Coronary artery (tissue), 2 donors: ENCODE measurements at places on chromosomes 2 and 18.

DNA sequence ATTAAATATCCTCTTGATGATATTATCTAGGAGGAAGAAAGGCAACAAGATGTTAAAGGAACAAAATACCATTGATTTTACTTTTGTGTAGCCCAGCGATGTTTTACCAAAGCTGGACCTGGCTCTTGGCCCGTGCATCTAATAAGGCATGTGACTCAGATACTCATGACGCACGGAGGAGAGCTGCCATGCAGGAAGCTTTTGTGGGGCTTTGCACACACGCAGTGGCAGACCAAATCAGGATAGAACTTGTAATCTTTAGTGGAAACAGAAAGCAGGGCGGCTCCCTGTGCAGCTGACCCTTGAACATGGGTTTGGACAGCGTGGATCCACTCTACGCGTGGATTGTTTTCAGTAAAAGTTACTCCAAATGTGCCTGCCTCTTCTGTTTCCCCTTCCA, 190.0 kb downstream of the NAPG start:
- no peak for DNase-seq

- DNase-seq, result no peak
Observed at GRCh38 chr2:118056165-118056534, 32.1 kb upstream of the INSIG2 start.

DNA sequence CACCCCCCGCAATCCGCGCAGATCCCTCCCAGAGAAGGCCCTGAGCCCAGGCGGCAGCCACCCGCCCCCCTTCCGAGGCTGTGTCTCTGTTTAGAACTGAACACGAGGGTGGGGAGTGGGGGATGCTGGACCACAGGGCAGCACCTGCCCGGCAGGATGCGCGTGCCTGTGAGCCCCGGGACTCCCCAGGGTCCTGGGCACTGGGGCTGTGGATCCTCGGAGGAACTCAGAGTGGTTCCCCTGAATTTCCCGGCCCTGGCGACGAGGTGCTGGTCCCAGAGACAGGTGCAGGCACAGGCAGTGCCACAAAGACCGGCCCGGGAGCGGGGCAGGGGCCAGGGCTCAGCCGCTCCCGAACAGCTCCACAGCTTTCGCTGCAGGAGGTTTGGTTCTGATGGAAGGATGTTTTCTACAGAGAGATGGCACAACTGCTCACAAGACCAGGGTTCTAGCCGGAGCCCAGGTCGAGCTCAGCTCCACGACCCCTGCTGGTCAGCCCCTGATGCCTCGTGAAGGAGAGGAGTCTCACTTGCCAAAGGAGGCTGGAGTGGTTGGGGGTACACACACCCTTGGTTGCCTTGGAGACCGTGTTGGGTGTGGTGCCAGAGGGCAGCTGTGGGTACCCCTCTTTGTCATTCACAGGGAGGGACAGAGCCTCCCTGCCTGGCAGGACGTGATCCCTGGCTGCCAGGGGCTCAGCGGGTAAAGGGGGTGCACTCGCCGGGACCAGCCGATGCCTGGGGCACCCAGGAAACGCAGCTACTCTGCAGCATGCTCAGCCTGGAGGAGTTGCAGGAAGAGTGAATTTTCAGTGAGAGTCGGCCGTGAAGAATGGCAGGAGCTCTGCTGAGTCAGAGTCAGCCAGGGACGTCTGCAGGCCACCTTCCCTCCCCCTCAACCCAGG, 4.4 kb upstream of the NEU4 start:
- peak; percentile 68 for DNase-seq

DNA sequence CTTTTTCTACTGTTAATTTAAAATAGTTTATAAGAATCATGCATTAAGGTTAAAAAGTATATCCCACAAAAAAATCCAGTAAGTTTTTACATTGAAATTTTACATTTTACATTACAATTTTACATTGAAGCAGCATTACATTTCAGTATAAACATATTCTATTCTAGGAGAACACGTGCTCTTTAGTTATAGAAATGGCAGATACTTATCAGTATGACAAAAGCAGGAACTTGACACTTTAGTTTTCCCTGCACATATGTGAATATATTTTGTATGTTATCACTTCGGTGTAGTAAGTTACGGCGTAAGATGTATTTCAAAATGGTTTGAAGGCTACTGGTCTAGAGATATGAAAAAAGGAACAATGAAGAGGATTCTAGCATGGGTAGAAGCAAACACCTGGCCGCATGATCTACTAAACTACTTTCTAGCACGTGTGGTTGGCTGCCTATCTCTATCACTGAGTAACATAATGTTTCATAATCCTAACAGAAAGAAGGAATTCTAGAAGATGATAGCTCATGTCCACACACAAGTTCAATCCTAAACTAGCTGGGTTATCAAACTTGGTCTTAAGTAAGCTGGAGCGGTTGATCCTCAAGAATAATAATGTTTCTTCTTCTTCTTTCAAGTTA, 5.4 kb downstream of the IMMT start:
- no peak for DNase-seq

- no peak for DNase-seq
Observed at GRCh38 chr2:226740039-226740648, 59.5 kb downstream of the IRS1 start.

GRCh38 chr2:144592500-144593256, 72.8 kb upstream of the ZEB2 start:
- no peak for DNase-seq

DNA sequence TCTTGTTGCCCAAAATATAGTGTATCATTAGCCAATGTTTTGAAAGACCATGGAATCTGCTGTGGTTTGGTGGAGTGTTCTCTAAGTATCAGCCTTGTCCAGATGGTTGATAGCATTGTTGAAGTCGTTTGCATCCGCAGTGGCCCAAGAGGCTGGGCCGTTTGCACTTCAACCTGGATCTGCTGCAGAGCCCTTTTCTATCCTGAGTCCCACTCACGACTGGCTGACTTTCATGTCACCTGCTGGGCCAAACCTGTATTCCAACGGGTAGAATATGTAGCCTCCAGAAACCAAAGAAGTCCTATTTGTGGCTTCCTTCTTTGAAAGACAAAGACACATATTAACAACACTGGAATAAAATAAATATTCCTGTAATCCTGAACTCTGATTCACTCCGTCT, 1154.1 kb downstream of the RPIA start:
- DNase-seq, result no peak

- DNase-seq, result no peak
Observed at GRCh38 chr18:22368021-22368420, 49.7 kb downstream of the CTAGE1 start.

DNA sequence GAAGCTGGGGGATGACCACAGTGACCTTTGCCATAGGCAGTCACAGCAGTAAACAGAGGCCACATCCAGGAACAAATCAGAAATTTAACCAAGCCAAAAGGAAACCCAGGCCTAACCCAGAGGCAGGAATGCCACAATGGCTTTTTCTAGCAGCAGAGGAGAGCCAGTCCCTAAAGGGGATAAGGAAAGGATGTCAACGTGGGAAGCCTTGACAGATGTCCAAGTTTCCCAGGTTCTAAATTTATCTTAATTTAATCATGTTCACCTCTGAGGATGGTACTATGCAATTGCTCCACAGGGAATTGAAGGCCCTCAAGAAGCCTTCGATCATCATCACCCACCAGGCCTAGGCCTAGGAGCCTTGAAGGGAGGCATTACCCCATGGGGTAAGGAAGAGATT, 374.7 kb downstream of the TNS1 start:
- peak; percentile 16 for DNase-seq

DNA sequence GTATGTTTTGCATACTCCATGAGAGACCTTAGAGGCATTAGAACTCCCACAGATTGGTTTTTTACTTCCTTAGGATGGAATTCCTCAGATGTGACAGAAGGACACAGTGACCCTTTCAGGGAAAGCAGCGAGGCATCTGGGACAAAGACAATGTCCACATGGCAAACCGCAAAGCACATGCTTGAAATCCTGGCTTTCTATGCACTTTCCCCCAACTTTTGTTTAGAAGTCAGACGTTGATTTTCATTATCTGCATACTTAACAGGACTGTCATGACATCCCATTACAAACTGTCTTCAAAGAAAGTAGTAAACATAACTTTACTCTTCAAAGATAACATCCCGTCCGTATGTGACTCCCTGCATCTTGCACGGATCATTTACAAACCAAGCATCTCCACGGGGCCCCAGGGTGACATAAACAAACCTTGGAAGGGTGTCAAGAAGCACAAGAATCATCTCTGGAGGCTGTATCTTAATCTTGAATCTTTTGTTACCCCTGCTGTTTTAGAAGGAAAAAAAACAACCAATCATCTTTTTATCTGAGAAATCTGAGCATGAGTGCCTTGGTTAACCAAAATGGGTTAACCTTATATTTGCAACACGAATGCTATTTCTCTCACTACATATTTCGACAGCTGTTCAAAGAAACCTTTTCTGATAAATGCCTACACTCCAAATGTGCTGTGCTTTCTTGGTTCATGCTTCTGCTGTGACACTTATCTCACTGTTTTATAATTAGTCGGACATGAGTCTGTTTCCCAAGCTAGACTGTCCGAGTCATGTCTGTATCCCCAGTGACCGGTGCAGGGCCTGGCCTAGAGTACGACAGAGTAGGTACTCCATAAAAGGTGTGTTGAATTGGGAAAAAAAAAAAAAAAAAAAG, 90.8 kb downstream of the CCBE1 start:
- DNase-seq, result no peak

DNA sequence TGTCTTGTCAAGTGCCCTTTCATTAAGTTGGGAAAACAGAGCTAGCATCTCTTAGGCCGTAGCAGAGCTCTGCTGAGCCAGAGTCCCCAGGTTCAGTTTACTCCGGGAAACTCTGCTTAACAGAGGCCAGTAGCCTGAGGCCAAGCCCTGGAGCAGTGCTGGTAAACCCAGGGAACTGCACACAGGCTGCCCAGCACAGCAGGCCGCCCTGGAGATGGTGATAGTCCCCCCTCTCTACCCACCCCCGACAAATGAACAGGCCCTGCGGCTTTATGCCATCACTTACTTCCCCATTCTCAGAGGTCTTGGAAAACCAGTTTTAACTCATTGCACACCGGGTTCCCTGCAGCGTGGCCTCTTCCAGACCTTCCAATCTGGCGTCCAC, 3.5 kb downstream of the CNNM4 start:
- no peak for DNase-seq

GRCh38 chr2:108594132-108594981, 60.1 kb downstream of the LIMS1 start:
- DNase-seq, result no peak

DNA sequence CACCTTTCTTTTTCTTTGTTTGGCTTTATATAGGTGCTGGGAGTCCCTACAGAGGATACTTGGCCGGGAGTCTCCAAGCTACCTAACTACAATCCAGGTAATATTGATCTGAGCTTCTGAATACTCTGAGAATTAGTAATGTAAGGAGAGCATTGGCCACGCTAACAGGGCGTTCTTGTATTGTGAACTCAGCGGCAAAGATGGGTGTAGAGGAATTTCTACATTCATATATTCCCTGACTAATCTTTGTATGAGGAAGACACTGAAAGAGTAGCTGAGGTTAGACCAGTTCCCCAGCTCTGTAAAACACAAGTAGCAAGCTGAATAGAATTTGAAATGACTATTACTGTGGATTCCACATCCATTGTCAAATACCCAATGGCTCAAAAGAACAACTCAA, 48.5 kb downstream of the CDK15 start:
- no peak for DNase-seq

- no peak for DNase-seq
Observed at GRCh38 chr2:146602383-146602782, 1242.4 kb upstream of the ACVR2A start.

DNA sequence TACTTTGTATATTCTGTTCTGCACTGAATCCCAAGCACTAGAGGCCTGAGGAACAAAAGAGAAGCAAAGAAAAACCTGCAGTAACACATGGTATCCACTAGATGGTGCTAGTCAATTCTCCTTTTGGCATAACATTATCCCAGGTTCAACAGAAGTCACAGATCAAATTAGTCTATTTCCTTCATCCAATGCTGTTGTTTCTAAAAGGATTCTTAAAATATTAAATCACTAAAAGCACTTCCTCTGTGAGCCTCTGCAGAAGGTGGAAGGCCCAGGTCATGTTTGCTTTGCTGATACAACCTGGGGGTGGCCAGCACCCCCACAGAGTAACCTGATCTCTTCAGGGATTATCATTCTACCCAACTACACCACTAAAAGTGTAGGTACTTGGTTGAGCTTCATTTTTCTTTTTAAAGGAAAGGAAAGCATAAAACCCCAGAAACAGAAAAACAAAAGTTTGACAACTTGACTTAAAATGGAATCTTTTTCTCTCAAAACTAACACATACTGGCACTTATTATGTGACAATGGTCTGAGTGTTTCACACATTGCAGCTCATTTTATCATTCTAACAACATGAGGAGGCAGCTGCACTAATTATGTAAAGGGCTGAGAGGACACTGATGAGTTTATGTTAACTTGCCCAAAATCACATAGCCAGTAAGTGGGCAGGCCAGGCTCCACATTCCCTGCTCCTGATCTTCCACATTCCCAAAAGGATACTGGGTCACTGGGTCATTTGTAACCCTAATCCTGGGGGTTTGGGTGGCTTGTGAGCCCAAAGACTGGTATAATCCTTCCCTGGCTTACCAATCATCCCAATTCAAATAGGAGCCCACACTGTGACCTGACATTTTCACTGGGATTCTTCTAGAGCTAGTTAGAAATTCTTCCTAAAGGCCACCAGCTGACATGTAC, 66.8 kb upstream of the DNER start:
- DNase-seq, result no peak

DNA sequence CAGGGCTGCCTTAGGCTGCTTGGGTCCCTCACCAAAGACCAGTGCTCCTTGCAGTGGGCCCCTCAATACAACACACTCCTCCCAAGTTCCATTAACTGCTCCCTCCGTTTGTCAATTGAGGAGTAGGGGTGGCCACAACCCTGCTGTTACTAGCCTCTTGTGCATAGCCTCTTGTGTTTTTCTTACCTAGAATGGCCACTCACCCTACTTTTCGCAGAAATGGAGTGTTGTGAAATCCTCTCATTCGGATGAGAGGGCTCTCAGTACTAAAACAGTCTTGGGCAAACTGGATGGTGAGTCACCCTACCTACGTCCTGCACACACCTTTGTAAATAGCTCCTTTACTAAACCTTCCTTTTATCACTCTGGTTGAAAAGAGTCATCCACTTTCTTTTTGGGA, 253.9 kb downstream of the OSR1 start:
- no peak for DNase-seq

- no peak for DNase-seq
Observed at GRCh38 chr2:58871469-58872142, 630.5 kb upstream of the FANCL start.

DNA sequence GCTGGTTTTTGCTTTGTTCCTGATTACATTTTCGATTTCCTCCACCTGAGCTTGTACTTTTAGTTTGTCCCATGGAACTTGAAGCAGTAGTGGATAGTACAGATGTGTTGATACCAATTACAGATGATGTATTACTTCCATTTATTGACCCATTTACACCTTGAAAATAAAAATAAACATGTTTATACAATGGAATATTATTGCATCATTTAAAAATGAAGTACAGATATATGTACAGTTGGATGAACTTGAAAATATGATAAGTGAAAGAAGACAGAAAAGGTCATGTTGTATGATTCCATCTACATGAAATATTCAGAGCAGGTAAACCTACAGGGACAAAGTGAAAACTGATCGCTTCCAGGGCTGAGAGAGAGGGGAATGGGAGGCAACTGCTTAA, 160.3 kb upstream of the WDSUB1 start:
- no peak for DNase-seq

- DNase-seq, result no peak
Observed at GRCh38 chr2:181988154-181988924, 2.7 kb downstream of the PPP1R1C start.

- DNase-seq, result no peak
Observed at GRCh38 chr2:202426751-202427150, 50.6 kb downstream of the BMPR2 start.

GRCh38 chr2:53630026-53630606, 137.5 kb upstream of the CHAC2 start:
- DNase-seq, result no peak
